ENCODE measurements at places on chromosomes 1 and 21.

GRCh38 chr1:244237445-244237844 is 186.4 kb downstream of the ZBTB18 start:
- DNase-seq, result no peak

DNA sequence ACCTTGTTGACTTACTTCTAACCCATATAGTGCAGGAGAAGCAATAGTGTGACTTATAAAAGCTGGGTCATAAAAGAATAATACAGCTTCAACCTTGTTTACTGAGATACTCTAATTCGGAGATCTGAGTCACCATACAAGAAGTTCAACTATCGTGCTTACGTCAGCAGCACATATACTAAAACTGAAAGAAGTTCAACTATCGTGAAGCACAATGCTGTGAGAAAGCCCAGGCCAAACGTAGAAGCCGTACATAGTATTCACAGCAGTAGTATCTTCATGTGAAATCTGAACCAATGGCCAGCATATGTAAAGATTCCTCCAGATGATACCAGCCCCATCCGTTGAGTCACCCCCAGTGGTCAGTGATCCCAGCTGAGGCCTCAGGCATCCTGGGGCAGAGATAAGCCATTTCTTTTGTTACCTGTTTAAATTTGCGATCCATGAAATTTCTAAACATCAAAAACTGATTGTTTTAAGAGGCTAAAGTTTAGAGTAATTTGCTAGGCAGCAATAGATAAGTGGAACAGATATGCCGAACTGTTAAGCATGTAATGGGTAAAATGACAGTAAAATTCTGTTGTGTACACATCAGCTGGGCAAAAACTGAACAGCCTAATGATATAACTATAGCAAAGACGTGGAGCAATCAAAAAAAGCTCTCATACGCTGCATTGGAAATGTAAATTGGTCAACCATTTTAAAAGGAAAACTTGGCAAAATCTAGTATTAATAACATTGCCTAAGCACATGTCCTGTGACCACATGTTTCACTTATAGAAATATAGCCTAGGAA is 53.9 kb upstream of the SAMD13 start:
- no peak for DNase-seq

DNA sequence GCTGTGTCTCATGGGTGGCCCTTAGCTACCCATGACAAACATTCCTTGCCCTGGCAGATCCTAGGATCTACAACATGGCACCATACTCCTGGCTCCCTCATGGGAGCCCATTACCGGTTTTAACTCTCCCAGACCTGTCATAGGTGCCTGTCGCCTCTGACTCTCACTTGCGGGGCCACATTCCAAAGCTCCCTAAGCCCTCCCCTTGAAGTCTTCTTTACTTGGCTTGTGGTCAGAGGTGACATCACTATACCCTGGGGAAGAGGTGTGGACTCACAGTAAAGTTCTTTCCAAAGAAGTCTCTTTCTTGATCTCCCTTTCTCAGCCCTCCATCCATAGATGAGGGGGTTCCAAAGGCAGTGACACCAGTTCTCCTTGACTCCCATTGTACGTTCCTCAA is 5.4 kb upstream of the SLAMF9 start:
- DNase-seq, result no peak

DNA sequence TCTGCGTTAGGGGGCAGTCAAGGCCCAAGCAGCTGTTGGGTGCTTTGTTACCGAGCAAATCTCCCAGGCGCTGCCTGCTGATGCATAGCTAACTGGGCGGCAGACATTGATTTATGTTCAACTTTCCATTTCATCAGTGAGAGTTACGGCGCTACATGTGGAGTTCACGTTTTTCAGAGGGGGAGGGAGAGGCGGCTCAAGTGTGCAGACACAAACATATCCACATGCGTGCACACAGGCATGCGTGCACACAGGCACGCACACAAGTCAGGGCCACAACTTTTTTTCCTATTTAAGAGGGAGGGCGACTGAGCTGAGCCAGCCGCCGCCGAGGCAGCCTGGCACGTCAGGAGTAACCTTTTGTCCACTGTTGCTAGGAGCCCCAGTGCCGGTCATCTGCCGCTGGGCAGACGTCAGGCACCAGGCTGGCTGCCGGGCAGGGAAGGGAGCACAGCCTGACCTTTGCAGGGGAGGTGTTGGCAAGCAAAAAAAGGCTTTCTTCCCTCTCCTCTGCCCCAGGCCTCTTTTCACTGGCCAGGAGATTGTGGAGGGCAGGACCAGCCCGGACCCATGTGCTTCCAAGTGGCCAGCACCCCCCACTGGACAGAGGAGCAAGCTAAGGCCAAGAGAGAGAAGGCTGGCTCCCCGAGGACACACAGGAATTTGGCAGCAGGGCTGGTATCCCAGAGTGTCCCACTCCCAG is 73.3 kb downstream of the MRPL37 start:
- peak; percentile 81 for DNase-seq

GRCh38 chr1:86466109-86466844 is 2.5 kb upstream of the CLCA1 start:
- no peak for DNase-seq

DNA sequence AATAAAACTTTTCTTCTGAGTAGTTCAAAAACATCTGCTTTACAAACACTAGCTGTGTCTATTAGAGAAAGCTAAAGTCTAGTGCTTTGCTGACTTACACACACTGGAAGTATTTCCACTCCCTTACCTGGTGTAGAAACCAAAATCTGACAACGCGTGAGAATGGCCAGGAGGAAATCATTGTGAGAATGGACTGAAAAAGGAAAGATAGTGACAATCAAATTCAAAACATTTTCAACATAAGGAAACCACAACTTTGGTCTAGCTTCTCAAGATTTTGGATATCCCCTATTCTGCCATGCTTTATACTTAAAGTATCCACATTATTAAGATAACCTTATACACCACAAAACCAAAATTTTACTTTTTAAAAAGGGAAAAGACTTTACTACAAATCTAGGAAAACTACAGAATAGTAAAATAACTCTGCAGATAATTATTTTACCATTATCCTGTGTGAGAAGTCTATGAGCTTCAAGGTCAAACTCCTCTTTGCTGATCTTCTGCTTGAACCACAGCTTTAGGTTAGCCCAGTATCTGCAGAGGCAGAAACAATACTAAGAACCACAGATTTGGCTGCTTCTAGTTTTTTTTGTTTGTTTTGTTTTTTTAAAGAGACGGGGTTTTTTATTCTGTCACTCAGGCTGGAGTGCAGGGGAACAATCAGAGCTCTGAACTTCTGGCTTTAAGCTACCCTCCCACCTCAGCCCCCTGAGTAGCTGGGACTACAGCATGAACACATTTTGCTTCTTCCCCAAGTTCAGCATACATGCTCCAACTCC is 6.6 kb downstream of the TADA1 start:
- DNase-seq, result no peak

GRCh38 chr1:6435129-6435528 is 10.6 kb downstream of the ESPN start:
- DNase-seq, result no peak

DNA sequence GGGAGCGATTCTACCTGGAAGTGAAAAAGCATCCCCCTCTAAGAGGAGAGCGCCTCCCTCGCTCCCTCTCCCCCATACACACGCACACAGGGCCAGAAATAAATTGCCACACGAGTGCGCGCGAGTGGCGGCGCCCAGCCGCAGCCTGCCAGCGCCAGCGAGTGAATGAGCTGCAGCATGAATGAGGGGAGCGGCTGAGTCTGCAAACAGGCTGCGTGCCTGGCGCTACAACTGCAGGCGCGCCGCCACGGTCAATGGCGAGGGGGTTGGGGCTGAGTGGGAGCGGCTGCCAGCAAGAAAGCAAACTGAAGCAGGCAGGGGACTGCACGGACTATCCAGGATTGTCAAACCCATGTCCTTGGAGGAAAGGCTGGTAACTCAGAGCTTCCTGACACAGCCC is 2.2 kb downstream of the CAMK1G start:
- DNase-seq, result peak; percentile 47

- no peak for DNase-seq
Observed at GRCh38 chr1:6367381-6368012, 26.1 kb downstream of the ACOT7 start.

DNA sequence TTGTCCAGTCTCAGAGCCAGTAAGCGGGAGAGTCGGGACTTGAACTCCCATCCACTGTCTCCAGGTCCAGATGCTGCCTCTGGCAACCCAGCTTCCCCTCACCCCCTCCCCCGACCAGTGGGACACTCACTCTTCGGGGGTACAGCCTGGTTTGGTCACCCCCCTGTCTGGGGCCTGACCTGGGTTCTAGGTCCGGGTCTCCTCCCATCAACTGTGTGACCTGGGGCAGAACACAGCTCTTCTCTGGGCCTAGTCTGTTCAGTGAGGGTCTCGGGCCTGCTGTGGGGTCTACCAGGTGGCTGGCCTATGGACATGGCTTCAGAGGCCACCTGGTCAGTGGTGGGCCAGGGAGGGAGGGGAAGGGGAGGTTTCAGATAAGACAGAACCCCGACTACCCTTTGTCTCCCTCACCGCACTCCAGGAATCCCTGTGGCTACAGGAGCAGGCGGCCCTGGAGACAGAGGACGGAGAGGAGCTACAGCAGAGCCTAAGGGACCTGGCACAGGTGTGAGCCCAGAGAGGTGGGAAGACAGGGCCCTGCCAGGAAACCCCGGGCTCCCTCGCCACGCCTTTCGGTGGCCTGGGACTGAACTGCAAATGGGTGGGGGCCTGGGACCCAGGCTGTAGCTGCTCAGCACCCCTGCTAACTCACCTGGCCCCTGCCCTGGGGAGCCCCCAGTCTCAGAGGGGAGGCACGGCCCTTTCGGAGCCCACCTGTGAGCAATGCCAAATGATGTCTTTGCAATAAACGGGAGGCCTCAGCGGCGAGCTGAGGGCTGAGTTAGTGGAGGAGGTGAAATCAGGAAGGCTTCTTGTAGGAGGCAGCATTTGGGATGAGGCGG is 4.1 kb upstream of the NBPF3 start:
- no peak for DNase-seq

GRCh38 chr1:150981177-150981804 is 801 bp upstream of the ANXA9 start:
- no peak for DNase-seq

DNA sequence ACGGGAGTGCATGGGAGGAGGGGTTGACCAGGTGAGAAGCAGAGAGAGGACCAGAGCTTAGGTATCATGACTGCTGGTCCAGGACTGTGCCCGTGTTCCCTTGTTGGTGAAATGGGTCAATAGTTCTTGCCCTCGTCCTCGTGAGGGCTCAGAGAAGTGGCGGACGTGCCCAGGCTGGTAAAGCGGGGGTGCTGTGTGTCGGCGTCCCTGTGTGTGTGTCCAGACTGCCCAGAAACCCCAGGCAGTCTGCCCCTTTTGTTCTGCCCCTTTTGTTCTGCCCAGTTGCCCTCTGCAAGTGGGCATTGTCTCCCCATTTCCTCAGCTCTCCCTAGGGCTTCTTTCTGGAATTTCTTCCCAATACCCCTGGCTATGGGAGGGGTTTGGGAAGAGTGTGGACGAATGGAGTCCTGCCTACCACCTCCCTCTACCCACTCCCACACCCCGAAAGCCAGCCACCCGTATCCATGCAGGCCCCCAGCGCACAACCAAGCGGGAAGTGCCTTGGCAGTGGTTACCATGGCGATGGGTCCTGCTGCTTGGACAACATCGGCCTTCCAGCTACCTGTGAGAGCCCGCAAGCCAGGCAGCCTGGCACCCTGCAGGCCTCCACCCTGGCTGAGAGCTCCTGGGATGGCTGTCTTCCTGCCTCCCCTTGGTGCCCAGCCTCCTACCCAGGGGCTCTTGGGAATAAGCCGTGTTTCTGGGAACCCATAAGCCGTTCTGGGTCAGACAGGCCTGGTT is 34.7 kb downstream of the ACOT11 start:
- DNase-seq, result peak; percentile 6

GRCh38 chr1:32929366-32929765 is 28.2 kb upstream of the TMEM54 start:
- no peak for DNase-seq

DNA sequence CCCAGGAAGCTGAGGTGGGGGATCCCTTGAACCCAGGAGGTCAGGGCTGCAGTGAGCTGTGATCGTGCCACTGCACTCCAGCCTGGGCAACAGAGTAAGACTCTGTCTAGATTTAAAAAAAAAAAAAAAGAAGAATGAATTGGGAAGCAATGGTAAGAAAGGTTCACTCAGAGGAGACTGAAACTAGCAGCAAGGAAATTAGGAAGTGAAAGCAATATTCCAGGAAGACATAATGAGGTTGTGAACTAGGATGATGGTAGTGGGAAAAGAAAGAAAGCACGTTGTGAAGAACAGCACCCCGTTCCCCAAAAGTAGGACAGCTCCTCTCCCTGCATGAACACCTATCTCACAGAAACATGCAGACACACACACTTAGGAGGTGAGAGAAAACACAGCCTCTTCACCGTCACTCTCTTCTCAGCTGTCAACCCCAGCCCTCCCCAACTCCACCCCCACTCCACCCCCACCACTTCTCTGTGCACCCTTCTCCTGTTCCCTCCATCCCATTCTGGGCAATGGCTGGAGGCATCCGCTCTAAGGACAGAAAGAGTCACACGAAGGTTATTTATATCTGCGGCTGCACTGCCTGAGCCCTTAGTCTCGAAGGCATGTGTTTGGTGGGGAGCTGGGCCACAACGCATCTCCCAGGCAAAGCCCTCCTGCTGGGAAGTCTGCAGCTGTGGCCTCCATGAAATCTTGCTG is 101.8 kb upstream of the LPGAT1 start:
- DNase-seq, result no peak

- no peak for DNase-seq
Observed at GRCh38 chr1:175536369-175536768, 207.0 kb downstream of the TNR start.

- DNase-seq, result no peak
Observed at GRCh38 chr21:34834852-34835501, 166.2 kb downstream of the CLIC6 start.

GRCh38 chr1:1144122-1144842 is 28.4 kb upstream of the C1orf159 start:
- no peak for DNase-seq

- peak; percentile 4 for DNase-seq
Observed at GRCh38 chr1:47262787-47263413, 30.9 kb upstream of the TAL1 start.

GRCh38 chr1:187605736-187606135 is 777.0 kb downstream of the PLA2G4A start:
- no peak for DNase-seq

DNA sequence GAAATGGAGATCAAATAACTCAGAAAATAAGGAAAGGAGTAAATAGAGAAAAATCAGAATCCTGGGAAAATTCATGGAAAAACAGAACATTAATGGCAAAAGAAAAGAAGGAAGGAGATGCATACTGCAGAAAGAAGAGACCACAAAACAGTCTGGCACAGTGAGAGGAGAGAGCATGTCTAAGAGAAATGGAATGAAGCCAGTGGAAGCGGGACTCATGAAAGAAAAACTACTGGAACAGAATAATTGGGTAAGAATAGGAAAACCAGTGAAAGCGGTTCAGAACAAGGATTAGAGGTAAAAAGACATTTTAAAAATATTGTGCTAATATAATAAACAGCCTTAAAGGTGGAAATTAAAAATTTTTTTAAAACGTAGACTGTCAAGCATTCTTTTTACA is 93.6 kb upstream of the GREM2 start:
- DNase-seq, result no peak
